ENCODE measurements at places on chromosomes 6 and 20. TPM values are rescaled to one million over a fixed set of nuclear protein-coding genes. Genes with fewer than 3 reads are reported as not detected.
A peak's percentile ranks its signal among the peaks of the same experiment; 100 is the strongest.

- DNase-seq: peak; percentile 38
Measured at GRCh38 chr20:63054681-63055240, 48.0 kb upstream of the BHLHE23 start.

DNA sequence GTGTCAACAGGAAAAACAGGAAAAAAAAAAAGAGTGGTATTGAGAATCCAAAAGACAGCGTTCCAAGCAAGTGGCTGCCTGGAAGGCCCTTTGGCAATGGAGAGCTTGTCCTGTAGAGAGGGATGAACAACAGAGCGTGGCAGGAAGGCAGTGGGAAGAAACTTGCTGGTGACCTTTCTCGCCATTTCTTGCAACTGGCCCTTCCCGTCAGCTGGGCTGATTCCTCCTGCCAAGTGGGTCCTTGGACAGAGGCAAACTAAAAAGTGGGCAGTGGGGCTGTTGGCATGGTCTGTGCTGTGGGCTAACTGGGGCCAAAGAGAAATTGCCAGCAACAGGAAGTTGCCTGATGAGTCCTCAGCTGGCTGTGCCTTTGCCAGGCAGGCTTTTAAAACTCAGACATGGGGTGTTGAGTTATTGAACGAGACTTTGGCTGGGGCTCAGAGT, 43.9 kb upstream of the CLDN20 start:
- no peak for DNase-seq

The SLC44A4 gene
- total RNA-seq: 0.24 TPM

GRCh38 chr6:74928203-74928602, 277.6 kb downstream of the COL12A1 start:
- DNase-seq: no peak

The RWDD2A gene
- 2.2 TPM for total RNA-seq

- peak; percentile 89 for DNase-seq
Measured at GRCh38 chr20:35305682-35306556, 13.7 kb upstream of the FAM83C start.

The TINAG gene
- not detected for total RNA-seq

- DNase-seq: no peak
Measured at GRCh38 chr20:54535033-54535432, 59.6 kb downstream of the DOK5 start.

DNA sequence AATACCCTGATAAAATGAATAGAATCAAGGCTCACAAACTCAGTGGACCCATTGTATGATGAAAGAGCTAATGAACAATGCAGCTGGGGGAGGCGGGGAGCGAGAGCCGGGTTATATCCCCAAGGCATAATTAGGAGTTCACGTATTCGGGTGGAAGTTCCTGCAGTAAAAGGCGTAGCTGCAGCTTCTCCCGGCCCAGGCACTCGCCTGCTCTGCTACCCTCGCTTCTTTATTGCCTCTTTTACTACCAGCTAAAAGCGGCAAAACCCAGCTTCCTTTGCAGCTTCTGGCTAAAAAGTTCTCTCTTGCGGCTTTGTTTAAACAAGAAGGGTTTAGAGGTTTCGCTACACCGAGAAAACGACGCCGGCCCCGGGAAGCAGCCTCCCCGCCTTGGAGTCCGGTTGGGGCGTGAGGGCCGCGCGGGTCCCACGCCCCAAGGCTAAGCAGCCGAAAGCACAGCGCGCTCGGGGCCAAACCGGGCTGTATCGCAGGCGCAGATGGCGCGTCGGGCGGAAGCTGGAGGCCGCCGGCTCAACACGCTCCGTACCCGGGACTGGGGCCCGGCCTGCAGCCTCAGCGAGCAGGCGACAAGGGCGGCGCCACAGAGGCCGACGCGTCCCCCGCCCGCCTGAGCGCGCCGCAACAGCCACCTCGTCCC, 1.6 kb downstream of the ZBTB2 start:
- peak; percentile 80 for DNase-seq

The LHFPL5 gene
- not detected for total RNA-seq

- no peak for DNase-seq
Measured at GRCh38 chr20:64093013-64093503, 8.9 kb upstream of the LKAAEAR1 start.

DNA sequence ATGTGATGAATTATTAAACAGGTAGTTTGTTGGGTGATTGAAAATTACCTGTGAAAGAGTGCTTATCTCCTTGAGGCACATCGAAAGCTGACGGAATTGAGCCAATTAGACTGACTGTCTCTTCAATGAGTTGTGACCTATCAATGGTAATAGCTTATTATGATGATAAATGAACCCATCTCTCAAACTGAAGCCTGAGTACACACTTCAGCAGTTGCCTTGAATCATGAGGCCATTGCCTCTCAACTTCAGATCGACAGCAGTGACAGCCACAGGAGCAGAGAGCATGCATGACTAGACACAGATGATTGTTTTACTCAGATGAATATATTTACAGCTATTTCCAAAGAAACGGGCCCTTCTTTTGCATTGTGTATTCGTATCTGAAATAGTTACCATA, 323.9 kb downstream of the LAMA2 start:
- no peak for DNase-seq

- DNase-seq: no peak
Measured at GRCh38 chr20:62177307-62177706, 5.5 kb upstream of the MTG2 start.

The SEMG1 gene
- not detected for total RNA-seq

DNA sequence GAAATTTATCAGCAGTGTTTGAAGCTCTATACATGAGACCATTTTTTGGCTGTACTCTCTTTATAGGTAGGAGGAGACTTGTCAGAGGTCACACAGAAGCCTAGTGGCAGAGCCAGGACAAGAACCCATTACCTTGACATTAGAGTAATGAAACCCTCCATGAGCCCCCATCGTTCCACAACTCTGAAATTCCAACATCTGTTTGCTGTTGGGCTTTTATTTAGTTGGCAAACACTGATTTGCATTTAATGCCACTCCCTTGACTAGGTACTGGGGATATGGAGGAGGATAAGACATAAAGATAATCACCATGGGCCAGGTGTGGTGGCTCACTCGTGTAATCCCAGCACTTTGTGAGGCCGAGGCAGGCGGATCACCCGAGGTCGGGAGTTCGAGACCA, 1.6 kb downstream of the GSS start:
- DNase-seq: no peak

DNA sequence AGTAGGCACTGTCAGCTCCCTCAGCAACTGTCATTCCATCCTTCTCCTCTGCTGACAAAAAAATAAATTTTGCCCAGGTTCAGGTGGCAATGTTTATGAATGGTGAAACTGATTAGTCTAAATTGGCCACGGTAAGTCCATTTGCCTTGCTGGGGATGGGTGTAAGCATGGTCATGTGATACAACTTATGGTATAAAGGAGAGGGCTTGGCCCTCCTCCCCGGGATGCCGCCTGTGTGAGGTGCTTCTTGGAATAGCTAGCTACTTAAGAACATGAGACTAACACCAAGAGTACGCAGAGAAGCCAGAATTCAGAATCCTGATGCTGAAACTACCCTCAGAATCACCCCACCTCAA, 94.4 kb upstream of the MAP7 start:
- DNase-seq: no peak

DNA sequence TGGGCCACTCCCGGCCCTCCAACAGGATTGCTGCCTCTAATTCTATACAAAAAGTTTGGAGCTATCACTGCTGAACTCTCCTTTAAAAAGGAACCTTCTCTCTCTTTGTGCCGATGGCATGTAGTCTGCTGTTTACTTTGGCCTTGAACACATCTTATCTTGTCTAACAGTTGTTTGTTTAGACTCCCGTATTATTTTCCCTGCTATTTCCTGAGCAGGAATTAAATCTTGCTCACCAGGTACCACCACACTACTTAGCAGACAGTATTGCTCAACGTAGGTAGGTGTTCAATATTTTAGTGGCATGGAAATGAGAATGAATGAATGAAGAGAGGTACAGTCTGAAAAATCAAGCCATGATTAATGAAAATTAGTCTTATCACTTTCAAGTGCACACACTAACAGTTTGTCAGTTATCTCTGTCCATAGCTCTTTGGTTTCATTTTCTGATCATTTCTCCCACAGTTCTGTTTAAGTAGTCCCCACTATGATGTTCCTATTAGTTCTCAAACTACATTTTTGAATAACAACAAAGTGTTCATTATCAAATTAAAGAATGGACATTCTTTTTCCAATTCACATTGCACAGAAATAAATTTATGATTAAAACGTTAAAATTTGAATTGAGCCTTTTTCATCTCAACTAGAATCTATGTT, 6.8 kb upstream of the HEY2 start:
- DNase-seq: no peak

DNA sequence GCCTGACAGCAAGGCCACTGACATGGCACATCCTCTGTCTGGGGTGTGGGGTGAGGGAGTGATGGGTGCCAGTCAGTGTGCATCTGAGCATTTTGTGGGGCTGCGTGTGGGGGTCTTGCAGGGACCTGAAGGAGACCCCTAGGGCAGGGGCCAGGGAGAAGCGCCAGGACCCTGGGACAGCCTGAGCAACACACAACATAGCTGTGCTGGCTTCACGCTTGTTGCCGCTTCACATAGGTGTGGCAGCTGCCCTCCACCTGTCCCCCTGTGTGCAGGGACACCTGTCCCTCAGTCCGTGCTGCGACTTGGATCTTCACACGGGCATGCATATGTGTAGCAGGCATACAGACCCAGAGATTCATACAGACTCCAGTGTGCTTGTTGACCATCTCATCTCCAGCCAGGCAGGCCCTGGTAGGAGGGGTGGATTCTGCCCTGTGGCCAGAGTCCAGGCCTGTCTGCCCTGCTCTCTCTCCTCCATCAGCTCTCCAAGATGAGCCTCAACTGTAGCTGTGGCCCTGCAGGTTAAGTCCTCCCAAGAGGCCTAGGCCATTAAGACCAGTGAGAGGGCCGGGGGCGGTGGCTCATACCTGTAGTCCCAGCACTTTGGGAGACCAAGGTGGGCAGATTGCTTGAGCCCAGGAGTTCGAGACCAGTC, 3.2 kb upstream of the NPBWR2 start:
- DNase-seq: no peak

The OR2J3 gene
- not detected for total RNA-seq

GRCh38 chr6:152984513-152984872, 1.7 kb upstream of the FBXO5 start:
- DNase-seq: no peak

The GNAS-AS1 gene
- 0.65 TPM for total RNA-seq

DNA sequence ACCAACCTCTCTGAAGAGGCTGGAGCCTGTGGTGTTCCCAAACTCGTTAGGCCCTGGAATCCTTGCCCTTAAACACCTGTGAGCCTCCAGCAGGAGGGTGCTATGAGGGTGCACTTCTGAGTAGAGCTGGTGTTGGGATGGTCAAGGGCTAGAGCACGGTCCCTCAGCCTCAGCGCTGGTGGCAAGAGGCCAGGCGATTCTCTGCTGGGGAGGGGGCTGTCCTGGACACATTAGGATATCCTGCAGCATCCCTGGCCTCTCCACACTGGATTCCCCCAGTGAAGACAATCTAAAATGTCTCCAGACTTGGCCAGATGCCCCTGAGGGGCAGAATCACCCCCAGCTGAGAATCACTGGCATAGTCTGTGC, 157.8 kb downstream of the SYCP2 start:
- no peak for DNase-seq

The HLA-DQA1 gene
- 7.8 TPM for total RNA-seq

- DNase-seq: no peak
Measured at GRCh38 chr6:167688123-167688522, 138.6 kb upstream of the AFDN start.

DNA sequence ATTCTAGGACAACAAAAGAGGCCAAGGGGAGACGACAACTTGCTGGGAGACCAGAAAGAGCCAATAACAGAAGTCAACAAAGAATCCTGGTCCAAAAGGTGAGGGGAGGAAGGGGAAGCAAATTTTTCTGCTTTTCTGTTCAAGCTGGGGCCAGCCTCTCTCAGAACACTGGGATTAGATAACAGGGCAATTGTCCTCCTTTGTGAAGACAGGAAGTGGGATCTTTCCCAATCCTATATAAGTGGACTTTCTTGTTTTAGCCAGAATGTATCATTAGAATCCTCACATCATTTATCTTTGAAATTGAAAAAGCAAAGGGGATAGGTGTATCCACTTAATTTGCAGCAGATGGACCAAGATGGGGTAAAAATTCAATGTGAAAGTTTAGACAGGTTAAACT, 101.2 kb upstream of the COL21A1 start:
- DNase-seq: no peak

DNA sequence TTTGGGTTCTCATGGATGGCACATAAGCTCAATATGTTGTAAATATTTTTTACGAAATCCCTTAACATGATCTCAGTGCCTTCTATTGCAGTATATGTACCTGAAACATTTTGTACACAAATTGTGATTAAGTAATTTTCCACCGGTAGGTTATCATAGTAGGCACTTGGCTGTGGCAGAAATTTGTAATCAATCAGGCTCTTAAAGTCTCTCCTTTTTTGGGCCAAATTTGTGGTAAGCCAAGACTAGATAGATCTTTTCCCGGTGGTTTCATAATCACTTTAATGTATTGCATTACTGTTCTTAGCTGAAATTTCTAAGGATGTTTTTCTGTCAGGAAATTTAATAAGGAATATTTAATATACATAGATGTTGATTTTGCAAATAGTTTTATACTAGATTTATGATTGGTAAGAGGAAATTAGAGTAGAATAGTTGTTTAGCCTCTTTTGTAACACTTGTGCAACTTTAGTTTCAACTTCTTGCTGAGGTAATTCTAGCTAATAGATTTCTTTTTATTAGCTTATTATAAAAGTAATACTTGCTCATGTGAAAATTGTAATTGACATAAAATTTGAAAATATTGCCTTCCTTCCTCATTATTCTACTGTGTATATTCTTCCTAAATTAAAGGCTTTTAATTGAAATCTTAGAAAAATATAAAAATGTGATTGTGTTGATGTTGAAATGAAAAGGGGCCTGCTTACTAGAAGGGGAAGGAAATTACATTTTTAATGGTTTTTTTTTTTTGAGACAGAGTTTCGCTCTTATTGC, 3.2 kb downstream of the PCMT1 start:
- no peak for DNase-seq

Data from psoas muscle (tissue), 8 donors.